ENCODE measurements at places on chromosomes 12 and 14. TPM values are rescaled to one million over a fixed set of nuclear protein-coding genes. Genes with fewer than 3 reads are reported as not detected.

The CLECL1 gene
- polyA plus RNA-seq, result not detected

The PTPN21 gene
- polyA plus RNA-seq, result 8.5 TPM

DNA sequence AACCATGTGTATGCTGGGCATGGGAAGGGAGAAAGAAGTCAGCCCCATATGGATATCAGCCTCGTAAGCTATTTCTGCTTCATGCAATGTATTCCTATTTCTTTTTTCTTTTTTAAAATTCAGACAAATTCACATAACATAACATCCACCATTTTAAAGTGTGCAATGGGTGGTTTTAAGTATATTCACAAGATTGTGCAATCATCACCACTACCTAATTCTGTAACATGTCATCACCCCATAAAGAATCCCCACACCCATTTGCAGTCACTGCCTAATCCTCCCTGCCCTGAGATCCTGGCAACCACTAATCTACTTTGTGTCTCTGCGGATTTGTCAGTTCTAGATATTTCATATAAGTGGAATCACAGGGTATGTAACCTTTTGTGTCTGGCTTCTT, 9.5 kb downstream of the POMT2 start:
- H3K36me3 ChIP-seq, result peaks cover 2% of the 10 kb centered on the region
- no peak overlapping the region for H3K4me3 ChIP-seq
- H3K27ac ChIP-seq, result no peak overlapping the region
- H3K4me1 ChIP-seq, result peaks cover 40% of the 10 kb centered on the region

GRCh38 chr12:15592934-15593333, 196.3 kb downstream of the EPS8 start:
- no peak overlapping the region for H3K4me3 ChIP-seq
- no peaks in the 10 kb centered on the region for H3K27me3 ChIP-seq
- no peak overlapping the region for H3K27ac ChIP-seq

DNA sequence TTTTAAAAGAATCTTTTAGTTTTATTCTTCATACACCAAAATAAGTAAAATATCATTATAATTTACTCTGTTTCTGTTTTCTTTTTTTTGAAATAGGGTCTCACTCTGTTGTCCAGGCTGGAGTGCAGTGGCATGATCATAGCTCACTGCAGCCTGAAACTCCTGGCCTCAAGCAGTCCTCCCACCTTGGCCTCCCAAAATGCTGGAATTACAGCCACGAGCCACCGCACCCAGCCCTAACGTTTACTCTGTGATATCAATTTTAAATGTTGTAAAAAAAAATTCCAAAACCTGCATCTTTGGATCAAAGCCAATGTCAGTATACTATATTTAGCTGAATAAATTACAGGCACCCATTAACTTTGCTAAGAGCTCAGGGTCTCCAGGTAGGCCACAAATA, 437.1 kb upstream of the USP15 start:
- no peaks in the 10 kb centered on the region for H3K27me3 ChIP-seq
- H3K4me1 ChIP-seq, result no peaks in the 10 kb centered on the region
- no peaks in the 10 kb centered on the region for H3K36me3 ChIP-seq
- H3K4me3 ChIP-seq, result no peak overlapping the region
- no peak for DNase-seq
- H3K27ac ChIP-seq, result no peak overlapping the region
